ENCODE measurements at places on chromosomes 11 and 22.

- DNase-seq = peak; percentile 66
Measured at GRCh38 chr22:23849009-23850006, 8.4 kb upstream of the SLC2A11 start.

DNA sequence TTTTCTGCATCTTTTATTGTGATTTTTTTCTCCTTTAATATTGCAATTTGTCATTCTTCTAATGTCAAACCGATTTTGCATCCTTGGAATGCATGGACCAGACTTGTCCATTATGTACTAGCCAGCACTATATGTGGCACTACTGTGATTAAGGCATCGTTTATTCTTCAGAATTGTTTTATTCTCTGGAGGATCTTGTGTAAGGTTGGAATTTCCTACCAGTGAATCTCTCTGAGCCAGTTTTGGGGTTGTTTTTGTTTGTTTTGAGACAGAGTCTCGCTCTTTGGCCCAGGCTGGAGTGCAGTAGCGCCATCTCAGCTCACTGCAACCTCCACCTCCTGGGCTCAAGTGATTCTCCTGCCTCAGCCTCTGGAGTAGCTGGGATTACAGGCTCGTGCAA lies 58.5 kb downstream of the IGLL5 start:
- DNase-seq = no peak

GRCh38 chr11:34114471-34114870 lies 9.0 kb downstream of the NAT10 start:
- no peak for DNase-seq

GRCh38 chr11:74459584-74459983 lies 7.8 kb downstream of the KCNE3 start:
- no peak for DNase-seq

DNA sequence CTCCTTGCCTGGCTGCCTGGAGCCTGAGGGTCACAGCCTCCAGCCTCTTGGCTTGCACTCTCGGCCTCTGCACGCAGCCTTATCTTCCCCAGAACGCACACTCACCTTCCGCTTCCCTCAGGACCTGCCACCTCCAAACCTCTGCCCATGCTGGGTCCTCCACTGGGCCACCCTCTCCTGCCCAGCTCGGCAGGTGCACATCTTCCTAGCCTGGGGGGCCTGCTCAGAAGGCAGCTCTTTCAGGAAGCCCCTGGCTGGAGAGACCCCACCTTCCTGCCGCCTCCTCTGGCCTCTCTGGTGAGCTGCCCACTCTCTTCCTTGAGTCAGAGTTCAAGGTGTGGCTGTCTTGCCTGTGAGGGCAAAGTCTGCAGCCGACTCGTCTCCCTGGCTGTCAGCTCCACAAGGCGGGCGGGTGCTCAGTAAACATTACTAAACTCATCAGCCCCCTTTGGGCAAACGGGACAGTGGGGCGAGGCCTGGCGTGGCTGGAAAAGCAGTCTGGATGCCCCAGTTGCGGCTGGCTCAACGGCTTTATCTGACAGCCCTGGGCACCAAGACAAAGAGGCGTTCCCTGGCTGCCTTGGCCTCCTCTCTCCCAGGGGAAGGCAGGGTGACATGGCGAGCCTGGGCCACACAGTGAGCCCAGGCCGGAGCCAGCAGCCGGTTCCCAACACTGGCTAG lies 1.7 kb upstream of the LINC01488 start:
- no peak for DNase-seq

DNA sequence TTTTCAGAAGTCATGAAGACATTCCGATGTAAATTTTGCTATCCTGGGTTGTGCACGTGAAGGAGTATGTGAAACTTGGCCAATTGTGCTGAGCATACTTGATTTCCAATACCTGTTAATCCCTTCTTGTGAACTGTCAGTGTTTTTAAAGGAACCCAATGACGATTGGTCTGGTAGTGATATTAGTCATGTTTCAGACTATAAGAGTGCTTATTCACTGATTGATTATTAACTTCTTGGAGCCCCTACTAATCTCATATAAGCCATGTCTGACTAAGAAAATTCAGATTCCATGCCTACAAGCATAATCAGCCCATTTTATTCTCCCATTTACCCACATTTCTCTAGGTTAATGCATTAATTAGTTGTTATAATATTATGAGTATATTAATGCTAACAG lies 330.8 kb upstream of the MTNR1B start:
- no peak for DNase-seq

DNA sequence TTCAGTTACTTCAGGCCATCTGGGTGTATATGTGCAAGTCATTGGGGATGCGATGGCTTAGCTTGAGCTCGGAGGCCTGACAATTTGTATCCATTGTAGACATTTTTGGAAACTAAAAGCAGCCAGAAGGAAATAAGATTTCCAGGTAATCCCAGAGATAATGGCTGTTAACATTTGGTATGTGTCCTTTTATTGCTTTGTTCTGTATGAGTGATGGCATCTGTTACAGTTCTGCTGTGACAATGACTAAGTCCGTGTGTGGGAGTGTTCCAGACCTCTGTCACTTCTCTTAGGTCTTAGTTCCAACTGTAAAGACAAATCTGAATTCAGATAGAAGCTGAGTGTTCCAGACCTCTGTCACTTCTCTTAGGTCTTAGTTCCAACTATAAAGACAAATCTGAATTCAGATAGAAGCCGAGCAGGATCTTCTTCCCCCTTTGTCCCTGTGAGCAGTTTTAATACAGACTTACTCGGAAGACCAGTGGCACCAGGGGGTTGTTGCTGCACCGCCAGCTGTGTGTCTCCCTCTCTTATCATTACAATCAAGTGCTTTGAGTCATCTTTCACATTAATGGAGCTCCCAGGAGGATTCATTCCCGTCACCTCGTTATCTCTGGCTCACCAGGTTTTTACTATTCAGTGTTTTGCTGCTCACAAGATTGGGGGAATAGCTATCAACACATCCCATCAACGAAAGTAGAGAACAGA lies 190.9 kb upstream of the SORL1-AS1 start:
- no peak for DNase-seq

- no peak for DNase-seq
Measured at GRCh38 chr11:120058931-120059330, 79.0 kb downstream of the TRIM29 start.

DNA sequence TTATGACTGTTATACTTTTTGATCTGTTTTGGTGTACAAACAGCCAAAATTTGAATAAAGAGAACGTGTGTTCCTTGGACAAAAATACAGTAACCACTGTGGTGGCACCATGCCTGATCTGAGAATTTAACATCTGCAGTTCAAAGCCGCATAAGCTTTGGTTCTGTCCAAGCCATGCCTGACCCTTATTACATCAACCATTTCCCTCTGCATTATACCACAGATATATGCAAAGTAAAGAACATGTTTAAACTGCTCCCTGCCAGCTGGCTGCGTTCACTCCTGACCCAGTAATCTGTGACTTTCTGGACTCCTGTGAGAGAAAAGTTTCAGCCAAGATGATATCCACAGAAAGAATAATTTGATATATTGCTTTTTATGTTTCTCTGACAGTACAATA lies 890.5 kb upstream of the ANO3 start:
- DNase-seq = no peak

GRCh38 chr11:1763796-1764661 lies at the start of gene CTSD:
Gene CTSD (minus strand): TSS chr11:1763927. CDS start chr11:1763859, 68 bp downstream.
- peak; percentile 75 for DNase-seq

DNA sequence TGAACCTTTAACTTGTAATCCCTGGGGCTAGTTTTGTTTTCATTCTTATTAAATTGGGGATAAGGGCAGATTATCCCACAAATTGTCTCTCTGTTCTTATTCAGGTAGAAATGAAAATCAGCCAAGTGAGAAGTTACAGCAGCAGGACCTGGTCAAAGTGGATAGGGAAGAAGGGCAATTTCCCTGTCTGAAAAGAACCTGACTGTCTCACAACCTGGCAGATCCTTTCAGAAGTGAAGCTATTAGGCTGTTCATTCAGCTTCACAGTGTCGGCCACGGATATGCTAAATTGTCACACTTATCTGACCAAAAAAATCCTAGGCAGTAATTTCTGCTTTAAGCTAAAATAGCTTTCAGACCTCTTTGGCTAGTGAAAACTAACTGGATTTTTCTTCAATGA lies 712.6 kb upstream of the ANO5 start:
- DNase-seq = no peak

- no peak for DNase-seq
Measured at GRCh38 chr11:65891219-65892136, 1.0 kb downstream of the CCDC85B start.

GRCh38 chr11:1574238-1574932 lies 2.3 kb upstream of the DUSP8 start:
- DNase-seq = peak; percentile 29

- DNase-seq = no peak
Measured at GRCh38 chr11:14566331-14567063, 46.3 kb upstream of the PSMA1 start.
